Effector memory CD4-positive, alpha-beta T cell (primary cell): ENCODE measurements at places on chromosomes 1 and 21.

DNA sequence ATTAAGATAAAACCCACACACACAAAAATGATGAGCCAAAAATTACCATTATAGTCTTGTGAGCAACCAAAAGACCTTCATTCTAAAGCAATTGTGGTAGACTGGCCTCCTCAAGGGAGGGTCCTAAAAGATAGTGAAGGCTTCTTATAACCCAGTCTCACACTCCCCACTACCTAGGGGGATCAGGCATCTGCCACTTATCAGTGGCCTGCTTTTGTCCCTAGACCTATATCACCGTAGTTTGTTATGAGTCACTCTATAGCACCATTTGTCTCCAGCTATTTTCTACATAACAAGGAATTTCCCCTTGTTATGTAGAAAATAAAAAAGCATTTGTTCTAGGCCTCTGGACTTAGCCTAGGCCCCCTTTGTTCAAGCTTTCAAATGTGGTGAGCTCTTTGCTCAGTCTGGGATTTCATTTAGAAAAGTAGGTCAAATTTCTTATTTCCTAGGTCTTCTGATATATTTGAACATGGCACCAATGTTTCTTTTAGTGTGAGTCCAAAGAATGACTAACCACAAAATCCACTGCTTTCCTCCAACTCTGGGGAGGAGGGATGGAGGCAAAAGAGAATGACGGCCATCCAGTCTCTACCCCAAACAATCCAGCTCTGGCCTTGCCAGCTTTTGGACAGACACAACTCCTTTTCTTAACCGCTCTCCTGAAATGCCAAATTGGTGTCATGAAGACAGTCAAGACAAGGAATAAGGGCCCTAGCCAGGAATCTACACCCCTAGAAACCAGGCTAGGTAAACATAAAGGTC is 8.9 kb downstream of the ADAR start:
- DNase-seq: no peak

DNA sequence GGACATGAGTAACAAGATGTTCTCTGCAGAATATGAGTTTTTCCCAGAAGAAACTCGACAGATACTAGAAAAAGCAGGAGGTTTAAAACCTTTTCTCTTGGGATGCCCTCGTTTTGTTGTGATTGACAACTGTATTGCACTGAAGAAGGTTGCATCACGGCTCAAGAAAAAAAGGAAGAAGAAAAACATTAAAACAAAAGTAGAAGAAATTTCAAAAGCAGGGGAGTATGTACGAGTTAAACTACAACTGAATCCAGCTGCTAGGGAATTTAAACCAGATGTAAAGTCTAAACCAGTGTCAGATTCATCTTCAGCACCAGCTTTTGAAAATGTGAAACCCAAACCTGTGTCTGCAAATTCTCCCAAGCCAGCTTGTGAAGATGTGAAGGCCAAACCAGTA is 92.5 kb downstream of the TTC3 start:
- DNase-seq: no peak

- DNase-seq: no peak
Measured at GRCh38 chr1:179310291-179310690, 16.7 kb downstream of the SOAT1 start.

GRCh38 chr1:241802863-241803262 is 45.1 kb upstream of the EXO1 start:
- no peak for DNase-seq

- no peak for DNase-seq
Measured at GRCh38 chr21:45747233-45747766, 103.8 kb downstream of the PCBP3 start.

DNA sequence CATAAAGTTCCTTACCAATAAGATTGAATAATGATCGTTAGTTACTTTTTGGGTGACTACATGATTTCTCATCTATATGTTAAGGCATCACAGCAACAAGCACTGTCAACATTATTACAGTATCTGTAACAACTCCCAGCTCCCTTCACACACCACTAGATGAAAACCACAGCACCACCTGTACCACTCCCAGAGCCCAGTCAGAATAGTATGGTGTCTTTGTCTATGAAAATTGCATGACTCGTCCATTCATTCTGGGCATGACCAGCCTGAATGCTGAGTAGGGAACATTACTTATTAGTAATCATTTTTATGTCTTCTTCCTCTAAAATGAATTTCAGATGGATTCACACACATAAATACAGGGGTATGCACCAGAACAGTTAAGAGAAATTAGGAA is 7.0 kb downstream of the OLFML2B start:
- DNase-seq: no peak

GRCh38 chr1:5915587-5916571 is 76.3 kb downstream of the NPHP4 start:
- DNase-seq: no peak

GRCh38 chr1:113980110-113980509 is 836 bp downstream of the OLFML3 start:
- DNase-seq: no peak

DNA sequence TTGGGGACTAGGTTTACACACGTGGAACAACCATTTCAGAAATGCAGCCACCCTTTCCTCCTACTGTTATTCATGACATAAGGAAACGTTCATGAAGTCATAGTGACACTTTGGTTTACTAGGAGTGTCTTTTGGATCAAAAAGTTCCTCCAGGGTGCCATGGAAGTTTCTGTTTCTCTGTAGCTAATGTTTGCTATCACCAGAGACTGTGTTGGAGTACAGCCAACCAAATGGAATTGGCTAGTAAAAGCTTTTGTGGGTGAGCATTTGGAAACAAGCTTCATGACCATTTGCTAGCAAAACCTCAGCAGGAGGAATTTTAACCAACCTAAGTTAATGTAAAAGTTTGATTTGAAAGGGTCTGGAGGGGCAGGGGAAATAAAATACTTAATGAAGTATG is 43.9 kb upstream of the ADGRL2 start:
- no peak for DNase-seq

DNA sequence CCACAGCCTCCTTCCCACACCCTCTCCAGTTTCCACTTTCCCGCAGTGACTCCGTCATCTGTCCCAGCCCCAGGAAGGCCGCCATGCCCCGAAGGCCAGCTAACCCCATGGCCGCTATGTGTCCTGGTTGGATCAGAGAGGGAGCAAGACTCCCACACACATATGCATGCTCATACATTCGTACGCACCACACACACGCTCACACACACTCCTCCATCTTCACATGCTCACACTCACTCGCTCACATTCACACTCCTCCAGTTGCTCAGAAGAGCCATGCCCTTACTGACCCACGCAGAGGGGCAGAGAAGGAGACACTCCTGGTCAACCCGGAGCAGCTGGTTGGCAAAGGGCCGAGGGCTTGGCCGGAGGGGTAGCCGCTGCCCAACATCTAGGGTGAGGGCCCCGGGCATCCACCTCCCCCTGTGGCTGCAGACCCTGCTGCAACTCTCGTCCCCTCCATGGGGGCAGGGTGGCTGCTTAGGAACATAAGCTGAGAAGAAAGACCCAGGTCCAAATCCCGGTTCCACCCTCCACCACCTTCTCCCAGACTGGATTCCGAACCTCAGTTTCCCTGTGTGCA is 122.3 kb upstream of the SLC25A33 start:
- no peak for DNase-seq

DNA sequence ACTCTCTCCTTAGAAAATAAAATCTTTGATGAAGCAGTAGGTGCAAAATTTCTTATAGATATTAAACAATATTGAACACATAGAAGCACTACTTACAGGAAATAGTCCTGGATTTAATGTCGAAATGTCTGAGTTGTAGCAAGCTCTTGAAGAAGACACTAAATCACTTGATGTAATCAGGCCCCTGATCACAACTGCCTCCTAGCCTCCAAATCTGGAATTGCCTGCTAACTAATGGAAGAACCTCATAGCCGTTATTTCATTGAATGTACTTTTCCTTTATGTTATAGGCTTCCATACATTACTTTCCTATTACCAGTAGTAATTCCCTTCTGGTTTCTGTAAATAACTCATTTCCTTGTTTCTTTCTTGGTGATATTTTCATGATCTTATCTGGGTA is 675.7 kb upstream of the CHRM3 start:
- DNase-seq: no peak

- no peak for DNase-seq
Measured at GRCh38 chr1:88595355-88596002, 88.6 kb upstream of the PKN2 start.

- DNase-seq: no peak
Measured at GRCh38 chr1:177472567-177472966, 301.8 kb downstream of the BRINP2 start.

DNA sequence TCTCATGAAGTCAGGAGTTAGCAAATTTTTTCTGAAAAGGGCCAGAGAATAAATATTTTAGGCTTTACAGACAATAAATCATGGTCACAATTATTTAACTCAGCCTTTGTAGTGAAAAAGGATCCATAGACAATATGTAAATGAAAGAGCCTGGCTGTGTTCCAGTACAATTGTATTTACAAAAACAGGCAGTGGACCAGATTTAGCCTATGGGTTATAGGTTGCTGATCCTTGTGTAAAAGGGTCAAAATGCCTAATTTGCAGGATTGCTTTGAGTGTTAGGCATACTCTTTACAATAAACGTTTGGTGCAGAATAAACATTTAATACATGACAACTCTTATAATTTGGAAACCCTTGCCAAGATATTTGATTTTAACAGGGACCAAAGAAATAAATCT is 6.5 kb downstream of the SLAMF7 start:
- no peak for DNase-seq

GRCh38 chr1:20753589-20753988 is 21.1 kb upstream of the SH2D5 start:
- no peak for DNase-seq

DNA sequence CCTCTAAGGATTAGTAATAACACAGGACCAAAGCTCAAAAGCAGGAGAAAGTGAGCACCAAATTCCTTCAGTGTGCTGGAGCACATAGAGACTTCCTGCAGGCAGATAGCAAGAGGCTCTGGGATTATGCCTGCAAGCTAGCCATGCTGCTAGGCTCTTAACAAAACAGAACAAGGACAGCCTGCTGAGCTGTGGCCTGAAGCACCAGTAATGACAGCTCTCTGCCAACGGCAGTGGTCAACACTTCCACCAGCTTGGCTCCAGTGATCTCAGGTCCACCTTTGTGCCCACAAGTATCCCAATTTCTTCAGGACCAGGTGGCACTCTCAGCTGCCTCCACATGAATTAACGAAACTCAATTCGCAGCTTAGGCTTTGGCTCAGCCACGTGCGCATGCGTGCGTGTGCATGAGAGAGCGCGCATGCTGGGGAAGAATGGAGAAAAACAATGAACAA is 64.2 kb downstream of the SLC45A1 start:
- no peak for DNase-seq

- no peak for DNase-seq
Measured at GRCh38 chr1:213564215-213564659, 423.5 kb upstream of the PROX1 start.

GRCh38 chr1:25009671-25010262 is 79.7 kb upstream of the RUNX3 start:
- DNase-seq: no peak

DNA sequence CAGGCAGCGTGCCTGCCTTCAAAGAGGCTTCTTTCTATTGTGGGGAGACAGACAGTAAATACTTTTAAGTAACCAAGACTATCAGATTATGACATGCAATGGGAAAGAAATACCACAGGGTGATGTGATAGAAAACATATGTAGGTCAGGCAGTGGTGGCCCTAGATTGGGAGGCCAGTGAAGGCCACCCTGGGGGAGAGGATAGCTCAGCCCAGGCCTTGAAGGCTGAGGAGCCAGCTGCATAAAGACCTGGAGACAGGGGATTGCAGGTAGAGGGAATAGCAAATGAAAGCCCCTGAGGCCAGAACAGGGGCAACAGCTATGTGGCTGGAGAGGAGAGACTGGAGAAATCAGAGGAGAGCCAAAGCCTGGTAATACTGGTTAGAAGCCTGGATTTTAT is 4.0 kb downstream of the SOX13 start:
- DNase-seq: no peak

DNA sequence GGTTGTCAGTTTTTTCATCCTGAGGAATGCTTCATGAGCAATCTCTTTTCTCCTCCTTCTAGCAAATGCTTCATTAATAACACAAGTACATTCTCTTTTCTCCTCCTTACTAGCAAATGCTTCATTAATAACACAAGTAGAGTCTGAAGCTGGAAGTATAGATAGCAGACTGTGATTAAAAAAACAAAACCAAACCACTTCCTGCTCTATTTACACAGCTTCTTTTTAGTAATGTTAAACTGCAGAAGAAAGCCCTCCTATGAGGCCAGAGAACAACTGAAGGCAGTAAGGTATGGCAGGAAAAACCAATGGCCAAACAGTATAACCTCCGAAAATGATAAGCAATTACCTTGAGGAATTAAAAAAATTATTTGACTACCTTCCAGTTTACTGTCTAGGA is 90.1 kb downstream of the ZSWIM5 start:
- no peak for DNase-seq

- no peak for DNase-seq
Measured at GRCh38 chr21:15255763-15256162, 191.0 kb upstream of the NRIP1 start.

GRCh38 chr1:155126556-155127104 is 1.0 kb upstream of the EFNA1 start:
- DNase-seq: peak; percentile 9

- DNase-seq: no peak
Measured at GRCh38 chr1:41533731-41534080, 49.2 kb upstream of the EDN2 start.

DNA sequence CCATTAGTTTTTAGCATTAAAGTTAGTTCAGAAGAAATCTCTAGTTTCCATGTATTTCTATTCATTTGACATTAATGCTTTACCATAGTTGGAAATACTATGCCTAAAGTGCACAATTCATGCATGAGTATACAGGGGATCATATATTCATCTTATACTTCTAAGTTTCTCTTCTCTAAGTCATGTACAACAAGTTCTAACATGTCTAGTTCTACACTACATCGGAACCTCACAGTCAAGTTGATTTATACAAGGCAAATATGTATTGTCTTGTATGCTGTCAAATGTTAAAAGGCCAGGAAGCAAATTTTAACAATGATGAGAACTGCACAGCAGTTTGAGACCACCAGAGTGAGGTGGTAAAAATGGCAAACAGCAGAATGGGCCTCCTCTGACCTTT is 22.9 kb upstream of the MOB3C start:
- no peak for DNase-seq
